ENCODE measurements at places on chromosomes 1 and 21.

DNA sequence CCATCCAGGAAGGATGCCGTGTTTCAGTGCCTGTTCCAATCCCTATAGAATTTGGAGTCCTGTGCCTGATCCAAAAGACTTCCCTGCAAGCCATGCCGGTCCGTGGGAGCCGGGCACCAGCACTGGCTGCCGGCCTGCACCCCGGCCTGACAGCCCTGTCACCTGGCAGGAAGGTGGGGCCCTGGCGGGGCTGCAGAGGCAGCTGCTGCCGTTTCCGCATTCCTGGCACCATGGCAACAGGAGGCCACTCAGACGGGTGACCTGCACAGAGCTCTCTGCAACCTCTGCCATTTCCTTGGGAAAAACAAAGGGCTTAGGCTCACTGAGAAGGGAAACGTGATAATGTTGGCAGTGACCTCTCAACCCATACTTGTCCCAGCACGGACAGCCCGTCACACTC is 63.2 kb upstream of the TMEM51 start:
- DNase-seq, result no peak

DNA sequence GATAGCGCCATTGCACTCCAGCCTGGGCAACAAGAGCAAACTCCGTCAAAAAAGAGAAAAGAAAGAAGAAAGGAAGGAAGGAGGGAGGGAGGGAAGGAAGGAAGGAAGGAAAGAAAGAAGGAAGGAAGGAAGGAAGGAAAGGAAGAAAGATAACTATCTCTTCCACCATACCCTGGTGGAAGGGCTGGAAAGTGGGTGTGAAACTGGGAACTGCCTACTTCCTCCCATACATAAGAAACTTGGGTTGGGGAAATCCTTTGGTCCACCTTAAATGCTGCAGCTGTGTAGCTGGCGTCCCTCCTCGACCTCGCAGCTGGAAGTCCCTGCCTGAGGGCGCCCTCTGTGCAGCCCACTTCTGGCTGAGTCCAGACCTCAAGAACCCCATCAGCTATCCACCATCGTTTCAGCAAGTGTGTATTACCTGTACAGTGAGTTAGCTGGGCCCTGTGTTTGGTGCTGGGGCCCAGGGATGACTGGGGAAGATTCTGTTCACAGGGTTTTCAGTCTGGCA is 4.6 kb upstream of the FAM167B start:
- DNase-seq, result no peak

DNA sequence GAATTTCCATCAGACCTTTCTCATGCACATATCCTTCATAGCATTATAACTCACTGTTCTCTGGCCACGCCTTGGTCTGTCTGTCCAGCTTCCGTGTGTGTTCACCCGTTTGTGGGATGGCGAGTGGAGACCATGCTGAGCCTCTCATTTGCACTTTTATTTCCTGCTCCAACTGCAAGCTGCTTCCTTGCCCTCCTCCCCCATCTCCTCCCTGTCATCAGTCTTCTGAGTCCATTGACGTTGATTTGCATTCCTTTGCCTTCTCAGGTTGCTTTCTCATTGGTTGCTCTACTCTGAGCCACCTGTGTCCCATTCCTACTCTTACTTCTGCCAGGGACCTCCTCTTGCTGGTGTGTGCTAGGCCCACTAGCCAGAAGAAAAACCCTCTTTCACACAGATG is 146.4 kb downstream of the NOS1AP start:
- DNase-seq, result no peak

DNA sequence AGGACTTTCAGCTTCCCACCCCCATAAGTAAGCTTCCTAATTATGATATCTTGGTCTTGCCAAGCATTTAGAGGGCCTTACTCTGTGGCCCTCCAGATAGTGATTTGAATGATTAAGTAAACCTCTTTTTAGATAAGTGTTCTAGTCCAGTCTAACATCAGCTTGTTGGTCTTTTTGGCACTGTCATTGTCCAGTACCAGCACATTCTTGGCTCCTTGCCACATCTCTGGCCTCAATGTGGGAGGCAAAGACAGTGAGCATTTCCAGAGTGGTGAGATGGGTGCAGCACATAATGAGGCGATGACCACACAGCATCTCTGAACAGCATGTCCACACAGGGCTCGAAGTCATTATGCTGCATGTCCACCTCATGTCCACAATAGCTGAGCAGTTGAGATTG is 6.1 kb downstream of the CAPZA1 start:
- no peak for DNase-seq

DNA sequence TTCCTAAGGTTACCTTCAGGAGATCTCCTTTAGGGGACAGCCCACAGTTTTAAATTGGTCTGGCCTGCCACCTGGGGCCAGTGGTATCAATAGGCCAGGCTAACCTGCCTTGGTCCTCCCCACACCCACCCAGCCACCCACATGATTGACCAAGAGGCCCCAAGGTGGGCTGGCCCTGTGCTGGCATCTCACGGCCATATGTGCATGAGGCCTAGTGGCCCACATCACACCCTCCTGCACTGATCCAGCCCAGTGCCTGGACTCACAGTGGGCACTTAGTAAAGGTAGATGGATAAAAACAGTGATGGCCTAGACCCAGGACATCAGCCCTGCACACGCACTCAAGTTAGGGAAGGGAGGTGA is 82.0 kb downstream of the DMRTB1 start:
- no peak for DNase-seq

DNA sequence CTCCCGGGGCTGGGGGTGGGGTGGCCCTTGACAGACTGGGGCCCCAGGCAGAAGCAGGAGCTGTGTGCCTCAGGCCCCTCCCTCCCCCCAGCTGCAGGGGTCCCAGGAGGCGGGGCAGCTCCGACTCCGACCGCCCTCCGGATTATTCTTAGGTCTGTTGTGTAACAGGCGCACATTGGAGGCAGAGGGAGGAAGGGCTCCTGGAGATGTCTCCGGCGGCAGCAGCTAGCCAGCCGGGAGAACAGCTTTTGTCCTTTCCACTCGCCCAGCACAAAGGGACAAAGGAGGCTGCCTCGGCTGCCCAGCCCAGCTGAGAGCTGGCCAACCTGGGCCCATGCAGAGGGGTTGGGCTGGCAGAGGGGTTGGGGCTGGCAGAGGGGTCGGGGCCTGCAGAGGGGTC is 29.7 kb upstream of the PLCH2 start:
- DNase-seq, result no peak

Data from cortex of kidney (tissue), 1 donor.